ENCODE measurements at places on chromosomes 12 and 14. TPM values are rescaled to one million over a fixed set of nuclear protein-coding genes. Genes with fewer than 3 reads are reported as not detected.

The NFE2 gene
- polyA plus RNA-seq = 0.25 TPM

The C12orf54 gene
- polyA plus RNA-seq = not detected

The PIWIL1 gene
- polyA plus RNA-seq = not detected

The TRIM9 gene
- polyA plus RNA-seq = 0.05 TPM

The ESYT1 gene
- polyA plus RNA-seq = 395 TPM

The SMIM41 gene
- polyA plus RNA-seq = not detected

The SIX6 gene
- not detected for polyA plus RNA-seq

The TOGARAM1 gene
- 7.2 TPM for polyA plus RNA-seq

All from CD4-positive, alpha-beta memory T cell (primary cell).